CD4-positive, alpha-beta T cell treated with Interleukin-2 at 100 ng/mL for 4 hours (primary cell): ENCODE measurements at places on chromosomes 3 and 15.

GRCh38 chr3:189690672-189691071 is 59.5 kb downstream of the TP63 start:
- DNase-seq: no peak

DNA sequence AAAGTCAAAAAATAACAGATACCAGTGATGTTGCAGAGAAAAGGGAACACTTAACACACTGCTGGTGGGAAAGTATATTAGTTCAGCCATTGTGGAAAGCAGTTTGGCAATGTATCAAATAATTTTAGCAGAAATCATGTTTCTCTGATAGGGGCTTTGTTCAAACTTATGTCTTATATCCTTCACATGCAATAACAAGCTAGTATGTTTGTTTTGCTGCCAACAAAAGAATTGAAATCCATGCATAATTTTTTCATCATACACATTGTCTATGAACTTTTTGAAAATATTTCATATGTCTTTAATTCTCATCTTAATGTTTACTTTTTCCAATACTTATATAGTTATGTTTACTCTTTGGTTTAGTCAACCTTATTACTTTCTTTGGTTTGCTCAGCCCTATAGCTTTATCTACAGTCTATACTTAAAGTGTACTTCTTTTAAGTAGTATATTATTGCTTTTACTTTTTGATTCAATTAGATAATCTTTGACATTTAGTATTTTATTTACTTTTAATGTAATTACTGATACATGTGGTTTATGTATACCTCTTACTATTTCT is 639.6 kb upstream of the CBLB start:
- DNase-seq: no peak

- no peak for DNase-seq
Observed at GRCh38 chr15:89406218-89406939, 71.8 kb upstream of the POLG start.

- DNase-seq: no peak
Observed at GRCh38 chr15:45891766-45892165, 256.9 kb downstream of the SQOR start.

DNA sequence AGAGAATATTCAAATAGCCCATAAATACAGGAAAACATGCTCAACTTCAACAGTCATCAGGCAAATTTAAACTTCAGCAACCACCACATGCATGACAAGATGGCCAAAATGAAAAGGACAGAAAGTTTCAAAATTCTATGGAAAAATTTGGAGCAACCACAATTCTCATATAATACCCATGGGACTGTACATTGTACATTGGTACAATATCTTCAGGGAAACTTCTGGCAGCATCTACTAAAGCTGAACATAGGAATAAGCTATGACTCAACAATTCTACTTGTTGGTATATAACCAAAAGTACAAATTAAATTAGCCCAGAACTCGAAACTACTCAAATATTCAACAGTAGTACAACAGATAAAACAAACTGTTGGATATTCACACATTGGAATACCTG is 847.6 kb downstream of the TBL1XR1 start:
- no peak for DNase-seq

DNA sequence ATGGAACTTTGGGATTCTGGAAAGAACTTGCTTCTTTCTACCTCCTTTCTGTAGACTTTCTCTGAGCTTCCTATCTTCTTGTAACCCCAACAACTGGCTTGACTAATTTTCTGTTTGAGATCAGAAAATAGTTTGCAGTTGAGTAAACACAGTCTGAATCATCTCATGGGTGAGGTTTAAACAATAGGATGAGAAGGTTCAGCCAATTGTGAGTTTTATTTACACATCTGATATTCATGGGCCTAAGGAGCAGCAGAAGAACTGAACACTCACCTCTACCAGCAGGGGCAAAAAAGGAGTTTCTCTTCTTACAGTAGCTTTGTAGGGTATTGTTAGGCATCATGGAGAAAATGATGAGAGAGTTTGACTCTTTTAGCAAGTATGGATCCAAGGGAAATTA is 54.2 kb downstream of the DTWD1 start:
- DNase-seq: no peak

- DNase-seq: no peak
Observed at GRCh38 chr3:44179246-44179645, 62.4 kb upstream of the TOPAZ1 start.

GRCh38 chr3:155766206-155766605 is 21.3 kb upstream of the PLCH1 start:
- no peak for DNase-seq

GRCh38 chr3:175161291-175161690 is 302.2 kb downstream of the NAALADL2 start:
- DNase-seq: no peak

GRCh38 chr15:85777250-85778106 is 17.2 kb downstream of the KLHL25 start:
- no peak for DNase-seq

- DNase-seq: no peak
Observed at GRCh38 chr3:72320955-72321303, 527.3 kb downstream of the SHQ1 start.

GRCh38 chr3:15356176-15356575 is 23.8 kb upstream of the SH3BP5 start:
- no peak for DNase-seq
